Vagina (tissue), 2 donors: ENCODE measurements at places on chromosomes 6 and 20. TPM values are rescaled to one million over a fixed set of nuclear protein-coding genes. Genes with fewer than 3 reads are reported as not detected.

OR12D3 gene
- not detected for total RNA-seq

CALHM6 gene
- total RNA-seq = not detected

ZBTB46 gene
- 7.4 TPM for total RNA-seq

DNA sequence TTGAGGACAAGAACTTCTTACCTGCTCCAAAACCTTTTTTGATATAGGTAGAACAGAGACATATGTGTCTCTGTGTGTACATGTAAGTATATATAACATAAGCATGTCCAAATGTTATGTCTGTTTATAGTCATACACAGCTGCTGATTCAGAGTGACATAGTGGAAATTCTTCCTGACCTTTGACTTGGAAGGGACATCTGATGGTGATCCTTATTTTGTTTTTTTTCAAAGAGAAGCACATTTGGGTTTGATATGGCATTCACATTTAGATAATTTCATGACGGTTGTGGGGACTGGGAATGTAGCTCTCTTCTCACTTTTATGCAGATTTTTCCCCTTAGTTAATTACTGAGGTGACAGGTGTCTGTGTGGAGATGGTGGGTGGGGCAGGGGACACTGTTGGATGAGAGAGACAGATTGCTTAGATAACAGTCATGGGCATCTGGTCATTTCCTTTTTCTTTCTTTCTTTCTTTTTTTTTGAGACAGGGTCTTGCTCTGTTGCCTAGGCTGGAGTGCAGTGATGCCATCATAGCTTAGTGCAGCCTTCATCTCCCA lies 39.0 kb downstream of the FARS2 start:
- no peak for DNase-seq

GRCh38 chr6:210104-210456 lies 82.2 kb upstream of the DUSP22 start:
- no peak for DNase-seq
